ENCODE measurements at places on chromosomes 16 and 17.
A peak's percentile ranks its signal among the peaks of the same experiment; 100 is the strongest.

- DNase-seq: no peak
Measured at GRCh38 chr16:30843501-30843900, 50.4 kb downstream of the BCL7C start.

- no peak for DNase-seq
Measured at GRCh38 chr16:46826631-46827030, 4.3 kb downstream of the C16orf87 start.

DNA sequence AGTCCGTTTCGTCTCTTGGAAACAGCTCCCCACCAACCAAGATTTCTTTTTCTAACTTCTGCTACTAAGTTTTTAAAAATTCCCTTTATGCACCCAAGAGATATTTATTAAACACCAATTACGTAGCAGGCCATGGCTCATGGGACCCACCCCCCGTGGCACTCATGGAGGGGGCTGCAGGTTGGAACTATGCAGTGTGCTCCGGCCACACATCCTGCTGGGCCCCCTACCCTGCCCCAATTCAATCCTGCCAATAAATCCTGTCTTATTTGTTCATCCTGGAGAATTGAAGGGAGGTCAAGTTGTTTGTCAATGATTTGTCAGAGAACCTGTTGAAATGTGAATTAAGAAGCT lies 48.2 kb downstream of the IL21R start:
- no peak for DNase-seq

- DNase-seq: no peak
Measured at GRCh38 chr16:59201821-59202220, 467.7 kb upstream of the GOT2 start.

DNA sequence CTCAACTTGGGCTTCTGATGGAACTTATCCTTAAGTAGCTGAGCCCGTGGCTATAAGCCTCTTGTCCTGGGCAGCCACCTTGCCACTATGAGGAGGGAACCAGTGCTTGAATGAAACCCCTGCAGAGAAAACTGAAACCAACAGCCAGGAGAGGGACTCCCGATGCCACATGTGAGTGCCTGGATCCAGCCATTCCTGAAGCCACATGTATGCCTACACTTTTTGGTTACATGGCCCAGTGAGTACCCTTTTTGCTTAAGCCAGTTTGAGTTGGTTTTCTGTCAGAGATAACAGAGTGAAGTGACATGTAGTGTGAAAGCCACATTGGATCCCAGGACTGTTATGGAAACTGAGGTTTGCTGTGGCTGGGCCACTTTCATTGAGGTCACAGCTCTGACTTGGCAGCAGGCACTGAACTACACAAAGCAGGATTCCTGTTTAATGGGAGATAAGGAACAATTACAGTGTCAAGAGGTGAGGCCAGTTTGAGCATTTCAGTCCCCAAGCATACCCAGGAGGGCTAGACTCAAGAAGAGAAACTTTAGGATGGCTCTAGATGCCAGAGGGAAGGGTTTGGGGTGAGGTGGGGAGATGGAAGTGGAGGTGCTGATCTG lies 222.2 kb downstream of the PARN start:
- DNase-seq: no peak

- no peak for DNase-seq
Measured at GRCh38 chr17:9324864-9325263, 250.8 kb downstream of the STX8 start.

GRCh38 chr17:13594310-13594709 lies 7.4 kb downstream of the HS3ST3A1 start:
- DNase-seq: no peak

DNA sequence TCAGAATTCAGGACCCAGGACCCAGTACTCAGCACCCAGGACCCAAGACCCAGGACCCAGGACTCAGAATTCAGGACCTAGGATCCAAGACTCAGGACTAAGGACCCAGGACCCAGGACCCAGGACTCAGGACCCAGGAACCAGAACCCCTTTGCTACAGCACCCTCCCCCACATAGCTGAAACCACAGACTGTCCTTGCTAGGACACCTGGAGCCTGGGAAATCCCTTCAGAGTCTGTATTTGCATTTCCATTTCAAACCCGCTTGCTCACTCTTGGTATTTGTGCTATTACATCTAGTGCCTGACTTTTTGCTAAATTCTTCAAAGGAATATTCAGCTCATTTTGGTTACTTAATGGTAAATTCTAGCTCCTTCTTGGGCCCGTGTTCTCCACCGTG lies 275.8 kb upstream of the MAF start:
- DNase-seq: no peak

GRCh38 chr16:89581045-89581695 lies 5.6 kb downstream of the CPNE7 start:
- DNase-seq: no peak

DNA sequence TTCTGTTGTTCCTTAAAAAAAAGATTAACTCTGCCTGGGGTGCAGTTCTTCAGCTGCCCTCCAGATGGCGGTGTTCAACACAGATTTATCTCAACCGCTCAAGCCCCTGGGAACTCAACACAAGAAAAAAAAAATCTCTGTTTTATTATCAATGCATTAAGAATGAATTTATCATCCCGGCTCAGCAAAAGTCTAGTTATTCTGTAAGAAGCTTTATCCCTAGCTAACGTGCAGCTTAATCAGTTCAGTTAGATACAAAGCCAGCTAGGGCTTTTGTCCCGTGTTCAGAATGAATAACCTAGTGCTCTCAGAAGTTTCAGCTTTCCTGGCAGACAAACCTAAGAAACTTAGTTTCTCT lies 475.9 kb upstream of the CCL2 start:
- peak; percentile 8 for DNase-seq

GRCh38 chr16:26905336-26905735 lies 161.4 kb upstream of the C16orf82 start:
- DNase-seq: no peak

DNA sequence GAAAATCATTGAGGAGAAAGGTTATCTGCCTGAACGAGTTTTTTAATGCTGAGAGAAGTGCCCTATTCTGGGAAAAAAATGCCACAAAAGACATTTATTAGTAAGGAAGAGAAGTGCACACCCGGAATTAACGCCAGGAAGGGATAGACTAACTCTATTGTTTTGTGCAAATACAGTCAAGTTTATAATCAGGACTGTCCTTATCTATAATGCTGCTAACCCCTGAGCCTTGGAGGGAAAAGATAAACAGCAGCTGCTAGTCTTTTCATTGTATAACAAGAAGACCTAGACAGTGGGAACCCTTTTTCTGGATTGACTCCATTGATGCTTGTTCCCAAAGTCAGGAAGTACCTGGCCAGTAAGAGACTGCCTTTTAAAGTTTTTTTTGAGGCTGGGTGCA lies 26.5 kb downstream of the BCAS3 start:
- no peak for DNase-seq

GRCh38 chr16:79713609-79714309 lies 113.2 kb upstream of the MAF start:
- no peak for DNase-seq

- DNase-seq: no peak
Measured at GRCh38 chr16:75063549-75064088, 53.0 kb downstream of the LDHD start.

GRCh38 chr17:9226794-9227135 lies 205.5 kb downstream of the NTN1 start:
- no peak for DNase-seq

DNA sequence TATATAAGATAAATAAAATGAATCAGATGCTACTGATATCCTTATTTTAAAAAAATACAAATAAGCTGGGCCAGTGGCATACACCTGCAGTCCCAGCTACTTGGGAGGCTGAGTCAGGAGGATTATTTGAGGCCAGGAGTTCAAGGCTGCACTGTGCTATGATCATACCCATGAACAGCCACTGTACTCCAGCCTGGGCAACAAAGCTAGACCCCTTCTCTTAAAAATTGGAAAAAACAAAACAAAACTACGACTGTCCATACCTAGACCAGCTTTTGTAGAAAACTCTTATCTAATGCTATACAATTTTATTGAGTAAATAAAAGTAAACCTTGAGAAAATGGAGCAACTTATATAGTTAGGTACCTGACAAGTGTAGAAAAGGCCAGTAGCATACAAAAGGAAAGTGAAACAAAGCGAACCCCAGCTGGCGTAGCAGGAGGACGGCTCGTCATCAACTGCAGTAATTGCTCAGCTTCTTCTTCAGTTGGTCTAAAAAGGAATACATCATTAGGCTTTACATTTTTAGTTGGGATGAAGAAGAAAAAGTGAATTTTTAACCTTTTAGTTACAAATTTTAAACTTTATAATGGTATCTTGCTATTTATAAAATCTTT lies 23.6 kb downstream of the INTS2 start:
- DNase-seq: no peak

- no peak for DNase-seq
Measured at GRCh38 chr16:65071433-65072311, 50.2 kb downstream of the CDH11 start.

- no peak for DNase-seq
Measured at GRCh38 chr17:43721537-43722268, 36.9 kb downstream of the SOST start.

DNA sequence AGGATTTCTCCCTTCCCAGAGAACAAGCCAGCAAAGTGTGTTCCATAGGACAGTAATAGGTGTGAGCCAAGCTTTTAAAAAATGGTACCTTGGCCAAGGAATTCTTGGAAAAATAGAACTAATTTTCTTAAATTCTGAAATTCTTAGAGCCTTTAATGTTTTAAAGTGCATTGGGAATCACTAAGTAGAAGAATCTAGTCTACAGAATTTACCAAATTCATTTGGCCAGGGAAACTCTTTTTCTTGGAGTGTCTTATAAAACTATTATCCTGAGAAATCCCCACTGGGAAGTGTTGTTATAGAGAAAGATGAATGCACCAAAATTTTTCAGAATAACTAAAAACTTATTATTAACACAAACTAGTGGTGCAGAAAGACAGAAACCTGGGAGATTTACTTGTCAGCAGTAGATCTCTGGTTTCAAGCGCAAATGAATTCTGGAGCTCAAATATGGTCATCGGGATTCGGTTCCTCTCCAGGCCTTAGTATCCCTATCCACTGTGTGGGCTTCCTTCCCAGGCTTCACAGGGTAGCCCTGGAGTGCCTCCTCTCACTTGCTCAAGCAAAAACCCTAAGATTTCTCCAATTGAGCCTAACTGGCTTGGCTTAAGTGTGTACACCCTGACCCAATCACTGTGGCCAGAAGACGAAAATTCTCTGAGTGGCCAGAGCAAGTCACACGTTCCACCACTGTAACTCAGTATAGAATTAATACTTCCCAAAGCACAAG lies 217.8 kb downstream of the CHD9NB start:
- DNase-seq: no peak

Measured in stimulated activated CD4-positive, alpha-beta T cell treated with anti-CD3 and anti-CD28 coated beads, Interleukin-12 subunit alpha, Interleukin-12 subunit beta, amount 100 ng/mL, for 4 hours (primary cell).